ENCODE measurements at places on chromosomes 2 and 18. TPM values are rescaled to one million over a fixed set of nuclear protein-coding genes. Genes with fewer than 3 reads are reported as not detected.

ZC3H6 gene
- 22.5 TPM for total RNA-seq

HNMT gene
- 0.28 TPM for total RNA-seq

FOXD4L1 gene
- 0.14 TPM for total RNA-seq

CHRNG gene
- total RNA-seq, result not detected

UCN gene
- total RNA-seq, result 5.1 TPM
